ENCODE measurements at places on chromosomes 1 and 21.

DNA sequence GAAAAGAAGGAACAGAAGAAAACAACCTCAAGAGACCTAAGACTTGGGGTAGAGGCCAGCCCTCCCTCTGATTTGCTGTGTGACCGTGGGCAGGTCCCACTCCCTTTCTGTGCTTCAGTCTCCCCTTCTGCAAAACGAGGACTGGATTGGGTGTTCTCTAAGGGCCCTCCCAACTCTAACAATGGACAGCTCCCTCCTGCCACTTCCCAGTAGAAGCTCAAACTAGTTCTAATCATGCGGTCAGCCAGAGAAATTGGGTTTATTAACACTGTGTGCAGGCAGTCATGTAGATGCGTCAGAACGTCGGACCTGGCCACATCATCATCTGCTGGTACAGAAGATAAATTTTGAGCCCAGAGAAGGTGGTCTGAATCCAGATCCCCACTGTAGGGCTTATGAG lies 1.6 kb upstream of the PADI4 start:
- no peak for DNase-seq

GRCh38 chr1:116737020-116737854 lies 17.0 kb upstream of the CD2 start:
- DNase-seq, result peak; percentile 73

DNA sequence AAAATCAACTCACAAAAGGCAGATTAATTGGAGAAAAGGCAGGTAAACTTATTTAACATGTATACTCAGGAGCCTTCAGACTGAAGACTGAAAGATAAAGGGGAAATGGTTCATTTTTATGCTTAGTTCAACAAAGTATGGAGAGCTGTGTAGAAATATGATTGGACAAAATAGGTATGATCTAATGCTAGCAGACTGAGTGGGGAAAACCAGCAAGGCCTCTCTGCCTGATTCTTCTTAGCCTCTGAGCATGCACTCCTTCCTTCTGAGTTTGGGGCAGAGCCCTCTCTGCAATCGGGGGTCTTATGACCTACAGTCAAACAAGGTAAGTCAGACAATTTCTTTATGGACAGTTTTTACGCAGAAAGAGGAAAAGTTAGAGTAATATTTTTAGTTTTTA lies 38.8 kb upstream of the SUCO start:
- DNase-seq, result no peak

GRCh38 chr1:225816643-225817538 lies 7.0 kb downstream of the EPHX1 start:
- no peak for DNase-seq

DNA sequence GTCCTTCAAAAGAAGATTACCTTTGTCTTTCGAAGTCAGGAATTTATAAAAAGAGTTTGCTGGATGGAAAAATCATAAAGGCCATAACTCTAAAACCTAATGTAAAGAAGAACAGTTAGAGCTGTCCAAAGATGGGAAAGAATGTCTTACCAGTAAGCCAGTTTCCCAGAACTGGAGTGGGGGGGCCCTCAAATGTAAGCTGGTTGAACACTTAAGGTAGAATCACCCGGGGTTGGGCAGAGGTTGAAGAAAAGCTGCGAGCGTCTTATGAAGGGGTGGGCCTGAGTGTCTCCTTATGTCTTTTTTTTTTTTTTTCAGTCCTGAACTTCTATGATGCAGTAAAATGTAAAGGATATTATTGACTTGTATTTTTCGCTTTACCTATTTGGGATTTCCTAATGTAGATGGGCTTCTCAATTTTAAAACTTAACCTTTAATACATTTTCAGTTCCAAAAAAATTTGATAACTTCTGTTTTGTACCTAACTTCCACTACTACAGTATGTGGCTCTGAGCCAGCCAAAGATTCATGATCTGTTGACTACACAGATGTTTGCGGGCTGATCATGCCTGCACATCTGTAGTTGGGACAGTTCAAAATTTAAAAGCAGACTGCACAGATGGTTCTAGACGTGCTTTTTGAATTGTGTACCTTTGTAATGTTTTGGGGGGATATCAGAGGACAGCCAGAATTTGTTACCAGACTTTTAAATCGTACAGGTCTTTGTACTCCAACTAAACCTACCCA lies 43.6 kb downstream of the NFYC start:
- DNase-seq, result no peak

GRCh38 chr21:35603494-35603893 lies 456.8 kb downstream of the SETD4 start:
- no peak for DNase-seq

- no peak for DNase-seq
Observed at GRCh38 chr21:44815852-44816628, 1.8 kb downstream of the SUMO3 start.

DNA sequence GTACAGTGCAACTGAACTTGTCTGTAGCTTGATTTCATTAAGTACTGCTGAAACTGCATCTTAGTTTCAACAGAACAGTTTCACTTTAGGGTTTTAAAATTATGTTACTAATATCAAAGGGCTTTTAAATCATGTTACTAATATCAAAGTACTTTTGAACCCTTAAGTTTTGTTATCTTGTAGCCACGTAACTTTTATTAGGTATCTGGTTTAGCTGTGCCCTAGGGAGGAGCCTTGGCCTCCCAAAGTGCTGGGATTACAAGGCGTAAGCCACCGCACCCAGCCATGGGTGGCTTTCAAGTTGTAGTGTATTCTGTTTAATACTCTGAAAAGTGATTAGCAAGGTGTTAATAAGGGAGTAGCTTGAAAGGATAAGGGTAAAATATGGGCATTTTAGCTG lies 2.0 kb downstream of the KDM4A start:
- DNase-seq, result no peak

DNA sequence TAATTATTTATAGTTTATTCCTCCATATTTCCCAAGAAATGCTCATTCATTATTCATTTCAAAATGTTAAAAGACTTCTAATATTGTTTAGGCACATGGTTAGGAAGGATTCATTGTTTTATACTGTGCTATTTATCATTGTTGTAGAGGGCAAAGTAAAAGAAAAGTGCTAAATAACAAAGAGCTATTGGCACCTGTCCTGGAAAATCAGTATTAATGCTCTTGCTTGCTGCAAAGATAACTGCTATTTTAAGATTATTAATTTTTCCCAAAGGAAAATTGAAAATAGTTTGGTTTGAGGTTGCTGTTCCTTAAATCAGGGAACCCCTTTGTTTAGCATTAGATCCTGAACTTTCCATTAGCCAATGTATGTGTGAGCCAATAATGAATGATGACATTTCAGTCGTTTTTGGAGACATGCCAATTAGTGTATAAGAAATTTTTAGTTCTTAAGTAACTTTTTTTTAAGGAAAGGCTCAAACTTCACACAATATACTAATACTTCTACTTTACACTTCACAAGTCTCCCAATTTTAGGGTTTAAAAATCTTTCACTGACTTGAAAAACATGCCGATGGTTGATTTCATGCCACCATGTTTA lies 39.9 kb downstream of the EPB41 start:
- DNase-seq, result no peak

- no peak for DNase-seq
Observed at GRCh38 chr1:194196562-194196961, 1010.1 kb upstream of the B3GALT2 start.

DNA sequence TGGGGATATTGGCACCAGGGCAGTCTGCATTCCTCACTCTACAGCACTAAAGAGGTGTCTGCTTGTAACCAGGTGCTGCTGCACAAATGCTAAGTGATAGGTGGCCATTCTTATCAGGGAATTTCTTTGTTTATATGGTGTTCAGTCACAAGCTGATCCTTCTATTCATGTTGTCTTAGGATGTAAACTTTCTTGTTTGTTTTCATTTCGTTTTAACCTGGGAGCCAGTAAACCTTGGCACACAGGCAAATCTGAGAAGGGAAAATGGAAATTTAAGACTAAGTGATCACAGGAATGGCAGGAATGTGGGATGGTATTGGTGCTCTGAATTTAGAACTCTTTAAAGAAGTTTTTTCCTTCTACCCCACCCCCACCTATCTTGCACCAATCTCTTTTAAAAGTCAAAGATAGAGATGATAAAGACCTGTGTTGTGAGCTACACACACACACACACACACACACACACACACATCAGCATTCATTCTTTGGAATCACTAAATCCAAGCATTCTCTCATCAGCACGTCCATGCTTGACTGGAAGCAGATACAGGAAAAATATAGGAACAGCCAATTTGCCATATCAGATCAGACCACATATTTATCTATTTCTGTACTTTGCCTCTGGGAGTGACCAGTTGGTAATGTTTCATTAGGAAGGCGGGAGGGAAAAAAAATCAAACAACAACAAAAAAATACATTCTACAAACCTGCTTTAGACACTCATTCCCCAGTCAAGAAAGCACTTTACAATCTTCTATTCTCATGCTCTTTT lies 451.4 kb upstream of the ADGRL2 start:
- DNase-seq, result no peak

DNA sequence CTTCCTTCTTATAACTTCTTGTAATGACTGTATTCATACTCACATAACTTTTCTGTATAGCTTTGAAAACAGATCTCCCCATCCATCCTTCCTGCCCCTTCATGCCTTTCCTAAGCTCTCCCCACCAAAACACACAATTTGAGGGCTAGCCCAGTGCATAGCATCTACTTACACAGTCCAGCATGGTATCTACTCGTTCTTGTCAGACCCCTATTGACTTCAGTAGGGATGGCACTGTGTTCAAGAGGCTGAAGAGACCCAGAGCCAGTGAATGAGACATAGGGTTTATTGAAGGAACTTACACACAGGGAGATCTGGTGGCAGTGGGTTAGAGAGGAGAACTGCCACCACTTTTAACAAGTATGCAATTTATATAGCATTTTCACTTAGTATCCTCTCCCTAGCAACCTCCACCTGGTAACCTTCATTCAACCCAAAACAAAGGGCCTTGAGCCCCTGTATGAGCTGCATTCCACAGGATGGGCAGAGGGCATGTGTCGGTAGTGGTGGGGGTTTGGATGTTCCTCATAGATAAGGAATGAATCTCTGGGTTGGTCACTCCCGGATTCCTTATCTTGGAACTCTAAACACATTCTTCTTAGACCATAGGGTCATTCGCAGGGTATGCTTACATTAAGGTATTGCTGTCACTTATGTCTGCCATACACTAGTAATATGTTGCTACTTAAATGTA lies 64.9 kb upstream of the GNG12 start:
- no peak for DNase-seq

GRCh38 chr1:165612062-165612461 lies 19.0 kb upstream of the MGST3 start:
- DNase-seq, result no peak

DNA sequence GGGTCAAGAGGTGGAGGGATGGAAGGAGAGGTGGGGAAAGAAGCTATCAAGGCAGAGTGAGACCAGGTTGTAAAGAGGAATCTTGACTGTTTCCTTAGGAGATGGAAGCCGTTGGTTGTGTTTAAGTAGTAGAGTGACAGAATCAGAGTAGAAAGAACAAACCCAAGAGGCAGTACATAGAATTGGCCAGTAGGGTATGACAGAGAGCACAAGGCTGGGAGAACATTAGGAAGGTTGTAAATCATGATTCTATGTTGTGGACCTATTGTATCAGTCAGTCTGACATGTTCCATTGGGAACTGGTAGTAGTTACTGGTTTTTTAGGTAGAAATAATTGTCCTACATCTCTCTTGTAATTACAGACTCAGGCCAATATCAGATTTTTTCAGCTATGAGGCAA lies 486.9 kb upstream of the USP24 start:
- peak; percentile 22 for DNase-seq

DNA sequence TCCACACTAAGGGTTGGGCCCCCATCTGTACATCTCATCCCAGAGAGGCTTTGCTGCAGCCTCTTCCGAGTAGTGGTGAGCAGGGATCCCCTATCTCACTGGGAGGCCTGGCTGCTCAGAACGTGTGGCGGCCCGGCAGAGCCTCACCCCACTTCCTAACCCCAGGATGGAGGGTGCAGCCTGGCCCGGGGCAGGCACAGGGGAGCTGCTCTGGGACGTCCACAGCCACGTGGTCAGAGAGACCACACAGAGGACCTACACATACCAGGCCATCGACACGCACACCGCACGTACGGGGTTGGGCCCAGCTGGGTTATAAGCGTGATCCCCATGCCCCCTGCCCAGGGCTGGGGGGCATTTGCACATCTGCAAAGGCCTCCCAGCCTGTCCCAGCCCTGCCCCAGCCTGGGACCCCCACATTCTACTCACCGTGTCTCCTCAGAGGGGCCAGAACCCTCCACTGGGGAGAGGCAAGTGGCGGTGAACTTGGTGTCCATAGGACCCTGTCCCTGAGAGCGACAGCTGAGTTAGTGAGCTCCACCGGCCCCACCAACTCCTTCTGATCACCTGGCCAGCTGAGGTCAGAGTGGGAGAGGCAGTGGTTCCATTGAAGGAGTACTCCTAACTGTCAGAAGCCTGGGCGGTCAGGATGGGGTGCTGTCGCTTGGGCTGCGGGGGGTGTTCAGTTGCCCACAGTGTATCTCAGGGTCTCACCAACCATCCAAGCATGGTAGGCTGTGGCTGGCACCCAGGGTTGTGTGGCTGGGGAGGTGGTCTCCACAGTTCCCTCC lies 41.2 kb downstream of the TRIM11 start:
- DNase-seq, result no peak

DNA sequence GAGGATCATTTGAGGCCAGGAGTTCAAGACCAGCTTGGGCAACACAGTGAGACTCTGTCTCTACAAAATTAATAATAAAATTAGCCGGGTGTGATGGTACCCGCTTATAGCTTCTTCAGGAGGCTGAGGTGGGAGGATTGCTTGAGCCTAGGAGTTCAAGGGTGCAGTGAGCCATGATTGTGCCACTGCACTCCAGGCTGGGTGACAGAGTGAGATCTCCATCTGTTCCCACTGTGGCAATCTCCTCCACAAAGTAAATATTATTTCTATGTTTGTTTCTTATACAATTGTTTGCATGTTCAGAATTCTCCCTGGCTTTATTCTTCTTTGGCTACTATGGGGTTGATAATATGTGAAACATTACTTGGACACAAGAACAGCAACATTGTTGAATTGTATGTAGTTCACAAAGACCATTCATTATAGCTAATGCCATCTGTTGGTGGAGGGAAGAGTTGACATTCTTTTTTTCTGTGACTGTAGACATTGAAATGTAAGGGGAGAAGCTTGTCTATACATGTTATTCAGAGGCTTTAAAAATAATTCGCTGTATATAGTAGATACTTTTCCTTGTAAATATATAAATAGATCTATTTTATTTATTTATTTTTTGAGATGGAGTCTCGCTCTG lies 47.8 kb upstream of the SRSF10 start:
- DNase-seq, result peak; percentile 38

- DNase-seq, result no peak
Observed at GRCh38 chr1:54294887-54295286, 94.9 kb downstream of the MRPL37 start.

DNA sequence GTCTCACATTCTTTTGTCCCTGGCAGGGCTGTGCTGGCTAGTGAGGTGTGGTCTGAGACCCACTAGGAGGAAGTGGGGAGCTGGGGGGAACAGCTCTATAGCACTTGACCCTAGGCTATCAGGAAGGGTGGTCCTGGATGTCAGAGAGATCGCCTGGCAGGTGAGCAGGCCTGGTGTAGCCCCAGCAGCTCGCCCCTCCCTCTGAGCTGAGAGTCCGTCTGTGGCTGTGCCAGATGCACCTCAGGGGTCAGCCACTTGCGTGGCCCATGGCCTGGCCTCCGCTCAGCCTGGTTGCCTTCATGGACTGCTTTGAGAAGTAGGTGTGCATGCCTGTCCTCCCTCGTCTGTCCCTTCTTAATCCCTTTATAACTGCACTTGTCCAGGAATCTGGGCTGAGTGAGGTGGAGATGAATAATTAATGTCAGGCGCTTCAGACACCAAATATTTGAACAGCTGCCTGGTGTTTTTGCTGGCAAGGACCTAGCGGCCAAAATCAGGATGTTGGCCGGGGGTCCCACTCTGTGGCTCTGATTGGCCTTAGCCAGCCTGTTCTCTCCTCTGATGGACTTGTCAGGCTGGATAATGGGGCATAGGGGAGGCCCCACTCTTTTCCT lies 30.5 kb downstream of the TMEM53 start:
- DNase-seq, result no peak

All from RWPE1 (cell line).